ENCODE measurements at places on chromosomes 12 and 14.

- no peak for DNase-seq
Observed at GRCh38 chr14:52318062-52318461, 4.0 kb downstream of the PTGER2 start.

DNA sequence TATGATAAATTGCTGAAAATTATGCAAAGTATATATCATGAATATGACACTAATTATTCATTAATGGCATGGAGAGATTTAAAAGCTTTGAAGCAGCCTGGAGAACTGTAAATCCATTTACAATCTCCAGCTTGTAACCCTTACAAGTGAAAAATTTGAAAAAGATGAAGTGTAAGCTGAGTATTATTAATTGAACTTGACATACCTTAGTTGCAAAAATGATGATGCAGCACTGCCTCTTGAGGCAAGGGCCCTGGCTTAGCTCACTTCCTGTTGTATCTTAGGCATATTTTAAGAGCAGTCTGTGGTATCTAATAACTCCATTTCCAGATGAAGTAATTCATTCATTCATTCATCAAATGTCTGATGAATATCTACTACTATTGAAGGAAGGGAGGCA lies 158.6 kb downstream of the ANO4 start:
- no peak for DNase-seq

GRCh38 chr12:115149279-115149678 lies 465.3 kb upstream of the TBX3 start:
- no peak for DNase-seq

DNA sequence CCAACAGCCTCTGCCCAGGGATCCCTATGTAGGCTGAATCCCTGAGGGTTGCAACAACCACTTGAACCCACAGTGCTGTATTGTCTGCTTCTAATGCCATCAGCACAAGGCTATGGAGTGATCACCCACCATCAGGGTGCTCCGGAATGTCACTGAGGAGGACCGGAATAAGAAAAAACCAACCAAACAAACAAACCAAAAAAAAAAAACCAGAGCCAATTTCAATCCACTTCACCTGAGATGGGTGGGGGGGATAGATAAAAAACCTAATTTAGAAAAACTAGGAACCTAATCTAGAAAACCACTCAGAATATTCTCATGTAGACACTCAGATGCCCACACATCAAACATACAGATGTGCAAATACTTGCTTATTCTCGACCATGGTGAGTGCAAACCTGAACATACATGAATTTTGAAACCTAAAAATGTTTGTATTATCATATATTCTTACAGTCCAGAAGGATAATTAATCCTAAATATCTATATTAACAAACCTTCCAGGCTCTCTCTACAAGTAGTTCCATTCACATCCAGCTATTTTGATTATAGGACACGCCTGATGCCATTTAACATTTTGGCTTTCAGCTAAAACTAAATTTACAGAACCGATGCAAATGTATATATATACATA lies 3.7 kb downstream of the TBX5 start:
- no peak for DNase-seq

- DNase-seq: peak; percentile 64
Observed at GRCh38 chr14:89429199-89430181, 12.5 kb upstream of the FOXN3 start.

- DNase-seq: no peak
Observed at GRCh38 chr14:71648725-71649124, 283.5 kb upstream of the RGS6 start.

DNA sequence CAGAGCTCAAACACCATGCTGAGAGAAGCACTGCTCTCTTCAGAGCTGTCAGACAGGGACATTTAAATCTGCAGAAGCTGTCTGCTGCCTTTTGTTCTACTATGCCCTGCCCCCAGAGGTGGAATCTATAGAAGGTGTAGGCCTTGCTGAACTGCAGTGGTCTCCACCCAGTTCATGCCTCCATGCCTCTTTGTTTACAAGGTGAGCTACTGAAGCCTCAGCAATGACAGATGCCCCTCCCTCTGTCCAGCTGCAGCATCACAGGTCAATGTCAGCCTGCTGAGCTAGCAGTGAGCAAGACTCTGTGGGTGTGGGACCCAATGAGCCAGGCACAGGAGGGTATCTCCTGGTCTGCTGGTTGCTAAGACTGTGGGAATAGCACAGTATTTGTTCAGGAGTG lies 25.4 kb upstream of the CCDC198 start:
- no peak for DNase-seq

DNA sequence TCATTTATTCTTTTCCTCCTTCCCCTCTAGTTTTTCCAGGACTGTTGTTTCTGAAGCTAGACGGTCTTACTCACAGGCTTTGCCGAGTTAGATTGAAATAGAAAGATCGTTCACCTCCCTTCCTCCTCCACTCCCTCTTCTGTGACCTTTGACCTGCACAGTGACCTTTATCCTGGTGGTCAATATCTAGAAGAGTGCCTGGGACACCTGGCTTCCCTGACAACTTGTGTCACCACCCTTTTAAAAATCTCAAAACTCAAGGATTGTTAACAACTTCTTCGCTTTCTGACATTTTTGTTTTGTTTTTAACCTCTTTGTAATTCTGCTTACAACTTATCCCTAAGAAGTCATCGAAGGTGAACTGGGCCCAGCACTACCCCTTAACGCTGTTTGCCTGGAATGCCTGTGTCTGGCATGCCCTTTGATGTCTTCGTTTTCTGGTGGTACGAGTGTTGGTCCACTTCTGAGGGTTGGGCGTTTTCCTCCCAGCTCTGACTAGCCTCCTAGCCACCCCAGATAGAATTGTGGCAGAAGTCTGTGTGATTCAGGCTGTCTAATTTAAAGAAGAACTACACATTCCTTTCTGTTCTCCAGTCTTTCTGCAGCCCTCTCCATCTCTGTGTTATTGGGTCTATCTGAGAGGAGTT lies 2.8 kb upstream of the KRT75 start:
- no peak for DNase-seq

DNA sequence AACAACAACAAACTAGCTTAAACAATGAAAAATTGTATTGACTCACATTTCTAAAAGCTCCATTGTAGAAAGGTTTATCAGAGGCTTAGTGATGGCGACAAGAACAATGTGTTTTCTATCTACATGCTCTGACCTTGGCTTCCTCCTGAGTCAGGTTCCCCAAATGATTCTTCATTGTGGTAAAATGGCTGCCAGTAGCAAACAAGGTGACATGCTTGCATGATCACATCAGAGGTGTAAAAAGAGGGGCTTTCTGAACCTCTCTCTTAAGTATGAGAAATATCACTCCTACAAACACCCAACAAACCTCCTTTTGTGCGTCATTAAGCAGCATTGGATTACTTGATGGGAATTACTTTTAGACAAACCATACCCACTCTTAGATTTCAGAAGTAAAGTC lies 252.4 kb upstream of the SYT1 start:
- DNase-seq: peak; percentile 11
